SJSA1 (cell line): ENCODE measurements at places on chromosomes 7 and 10. TPM values are rescaled to one million over a fixed set of nuclear protein-coding genes. Genes with fewer than 3 reads are reported as not detected.

GRCh38 chr7:38222481-38223096, 44.5 kb downstream of the STARD3NL start:
- DNase-seq, result no peak

DNA sequence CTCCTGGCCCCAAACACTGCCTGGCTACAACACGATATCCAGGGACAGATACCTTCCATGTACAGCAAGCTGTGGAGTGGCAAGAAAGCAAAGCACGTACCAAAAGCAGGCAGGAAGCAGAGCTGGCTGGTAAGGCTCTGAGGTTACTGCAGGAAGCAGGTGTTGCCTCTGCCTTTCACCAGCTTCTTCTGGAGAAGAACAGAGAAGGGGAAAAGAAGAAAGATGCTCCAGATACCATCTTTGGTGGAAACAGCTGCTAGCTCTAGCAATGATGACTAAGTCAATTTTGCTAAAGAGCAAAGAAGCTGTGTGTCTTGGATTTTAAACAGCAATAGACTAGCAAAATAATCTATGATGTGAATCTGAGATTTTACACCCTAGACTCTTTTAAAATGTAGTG, 34.9 kb upstream of the PRSS1 start:
- DNase-seq, result no peak

- no peak for DNase-seq
These were observed 88.2 kb upstream of the EGR2 start for GRCh38 chr10:62904281-62904875.

DNA sequence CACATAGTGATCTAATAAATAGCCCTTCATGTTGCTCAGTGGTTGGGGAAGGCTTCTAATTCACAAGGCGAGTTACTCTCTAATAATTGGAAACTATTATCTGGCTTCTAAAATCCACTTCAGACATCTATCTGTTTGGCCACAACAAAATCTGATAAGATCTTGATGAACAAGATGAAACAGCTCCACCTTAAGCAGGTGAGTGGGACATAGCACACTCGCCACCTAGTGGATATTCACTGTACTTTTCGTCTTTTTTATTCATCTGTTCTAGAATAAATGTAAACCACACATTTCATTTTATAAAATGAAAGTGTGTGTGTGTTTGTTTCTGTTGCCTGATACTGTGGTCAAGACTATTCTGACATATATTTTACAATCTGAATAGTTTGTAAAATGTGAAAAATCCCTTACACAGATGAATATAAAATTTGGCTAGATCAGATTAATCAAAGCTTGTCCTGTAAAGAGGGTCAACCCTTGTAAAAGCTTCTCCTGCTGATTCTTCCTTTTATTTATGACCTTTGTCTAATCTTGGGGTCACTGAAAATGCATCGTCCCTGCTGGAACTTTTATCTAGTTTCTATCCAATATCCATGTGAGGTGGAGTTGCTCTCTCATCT, 26.5 kb upstream of the CNTNAP2 start:
- DNase-seq, result no peak

DNA sequence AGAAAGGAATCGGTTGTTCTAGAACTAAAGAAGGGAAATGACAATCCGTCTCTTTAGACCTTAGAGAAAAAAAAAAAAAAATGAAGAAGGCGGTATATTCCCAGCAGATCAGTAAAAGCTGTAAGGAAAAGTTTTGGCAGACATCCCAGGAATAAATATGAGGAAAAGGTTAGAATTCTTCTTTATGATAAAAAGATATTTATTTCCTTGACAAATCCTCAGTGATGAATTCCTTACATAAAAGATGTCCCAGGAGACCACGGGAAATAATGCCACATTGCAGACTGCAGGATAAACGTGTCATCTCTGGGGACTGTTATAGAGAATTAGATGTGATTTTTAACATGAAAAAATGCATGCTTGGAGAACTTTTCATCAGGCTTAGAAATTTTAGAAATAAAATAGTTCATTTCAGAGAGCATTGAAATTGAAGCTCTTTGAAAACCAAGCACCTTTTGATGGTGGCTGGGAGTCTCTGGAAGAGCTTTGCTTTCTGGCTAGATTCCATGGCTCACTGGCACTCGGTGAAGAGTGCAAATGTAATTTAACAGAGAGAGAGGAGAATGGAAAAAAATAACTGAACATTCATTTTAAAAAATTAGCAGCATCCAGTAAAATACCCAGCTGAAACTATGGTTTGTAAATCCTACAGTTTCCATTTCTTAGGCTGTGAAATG, 98.2 kb downstream of the PRPF18 start:
- no peak for DNase-seq

Gene EEPD1
- 12.4 and 27.6 TPM in 2 replicates for total RNA-seq

Gene DOCK1
- total RNA-seq, result 50.8 and 60.4 TPM in 2 replicates
